ENCODE measurements at places on chromosomes 3 and 15.

- DNase-seq = no peak
Measured at GRCh38 chr15:61449186-61449702, 220.1 kb upstream of the RORA start.

- no peak for DNase-seq
Measured at GRCh38 chr3:166688665-166689064, 691.4 kb downstream of the ZBBX start.

DNA sequence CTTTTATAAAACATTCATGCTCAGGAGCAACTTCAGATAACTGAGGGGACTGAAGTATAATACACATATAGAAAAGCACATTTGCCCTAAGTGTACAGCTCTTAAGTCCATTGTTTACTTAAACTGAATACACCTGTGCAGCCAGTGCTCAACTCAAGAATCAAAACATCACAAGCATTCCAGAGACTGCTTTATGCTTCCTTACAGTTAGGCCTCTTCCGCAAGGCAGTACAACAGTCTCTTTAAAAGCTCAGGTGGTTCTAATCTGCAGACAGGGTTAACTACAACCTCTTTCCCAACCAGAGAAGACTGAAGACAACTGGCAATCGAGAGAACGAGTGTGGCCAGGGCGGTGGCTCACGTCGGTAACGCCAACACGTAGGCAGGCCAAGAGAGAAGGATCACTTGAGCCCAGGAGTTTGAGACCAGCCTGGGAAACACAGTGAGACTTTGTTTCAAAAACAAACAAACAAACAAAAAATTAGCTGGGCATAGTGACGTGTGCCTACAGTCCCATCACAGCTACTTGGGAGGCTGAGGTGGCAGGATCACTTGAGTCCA lies 16.9 kb downstream of the MCCC1 start:
- DNase-seq = no peak

- DNase-seq = no peak
Measured at GRCh38 chr15:33155691-33156420, 38.7 kb downstream of the FMN1 start.

DNA sequence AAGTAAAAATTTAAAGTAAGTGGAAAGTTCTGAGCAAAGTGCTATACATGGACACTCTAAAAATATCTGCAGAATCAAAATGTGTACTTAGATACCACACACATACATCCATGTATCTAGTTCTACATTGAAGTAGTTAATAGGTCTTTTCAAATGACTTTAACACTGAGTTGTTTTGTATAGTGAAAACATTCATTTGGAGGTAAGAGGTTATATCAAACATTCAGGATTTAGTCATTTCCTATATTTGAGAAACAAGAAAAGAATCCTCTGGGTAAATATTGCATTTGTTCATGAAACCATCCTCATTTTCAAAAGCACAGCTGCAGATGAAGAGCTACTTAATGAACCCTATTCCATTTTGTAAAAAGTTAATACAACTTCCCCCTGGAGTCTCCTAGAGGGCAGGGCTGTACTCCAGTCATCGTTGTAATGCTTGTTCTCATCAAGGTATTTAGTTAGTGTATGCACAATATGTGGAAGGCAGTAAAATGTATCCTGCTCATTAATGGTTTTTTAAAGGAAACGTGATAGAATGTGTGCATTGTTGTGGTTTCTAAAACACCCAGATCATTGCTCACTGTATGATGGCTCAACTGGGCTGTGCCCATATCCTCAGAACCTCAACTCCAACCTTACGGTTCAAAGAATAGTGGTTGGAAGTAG lies 26.2 kb downstream of the ARPP21 start:
- no peak for DNase-seq

DNA sequence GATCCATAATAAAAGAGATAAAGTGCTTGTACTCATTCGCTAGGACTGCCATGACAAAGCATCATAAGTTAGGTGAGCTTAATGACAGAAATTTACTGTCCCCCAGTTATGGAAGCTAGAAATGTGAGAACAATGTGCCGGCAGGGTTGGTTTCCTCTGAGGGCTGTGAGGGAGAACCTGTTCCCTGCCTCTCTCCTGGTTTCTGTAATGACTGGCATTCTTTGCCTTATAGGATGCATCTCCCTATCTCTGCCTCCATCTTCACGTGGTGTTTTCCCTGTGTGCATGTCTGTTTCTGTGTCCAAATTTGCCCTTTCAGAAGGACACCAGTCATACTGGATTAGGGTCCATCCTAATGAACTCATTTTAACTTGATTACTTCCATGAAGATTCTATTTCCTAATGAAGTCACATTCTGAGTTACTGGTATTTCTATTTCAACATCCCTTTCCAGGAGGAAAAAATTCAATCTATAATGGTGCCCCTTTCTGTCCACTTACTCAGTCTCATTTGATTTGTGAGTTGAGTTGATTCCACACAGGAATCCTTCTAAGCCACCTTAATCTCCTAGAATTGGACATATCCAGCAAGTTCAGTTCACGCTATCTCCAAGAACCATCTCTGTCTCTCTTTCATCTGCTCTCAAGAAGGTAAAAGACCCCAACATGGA lies 71.2 kb upstream of the LIPC start:
- no peak for DNase-seq

DNA sequence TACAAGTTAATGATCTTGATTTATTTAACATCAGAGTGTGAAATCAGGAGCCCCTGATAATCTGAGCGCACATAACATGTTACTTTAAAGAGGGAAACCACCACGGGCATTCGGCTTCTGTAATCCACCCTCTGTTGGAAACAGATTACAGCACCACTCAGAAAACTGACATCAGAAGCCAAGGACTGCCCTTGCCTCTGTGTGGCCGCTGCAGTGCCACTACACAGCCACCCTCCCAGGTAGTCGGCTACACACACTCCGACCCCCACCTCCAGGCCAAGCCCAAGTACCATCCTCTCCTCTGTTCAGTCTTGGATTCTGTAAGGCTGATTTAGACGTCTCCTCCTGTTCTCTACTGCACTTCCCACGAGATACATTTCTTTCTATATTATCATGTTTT lies 251.7 kb downstream of the GABRB3 start:
- DNase-seq = no peak

GRCh38 chr15:75641603-75642002 lies 1.6 kb upstream of the IMP3 start:
- DNase-seq = no peak

DNA sequence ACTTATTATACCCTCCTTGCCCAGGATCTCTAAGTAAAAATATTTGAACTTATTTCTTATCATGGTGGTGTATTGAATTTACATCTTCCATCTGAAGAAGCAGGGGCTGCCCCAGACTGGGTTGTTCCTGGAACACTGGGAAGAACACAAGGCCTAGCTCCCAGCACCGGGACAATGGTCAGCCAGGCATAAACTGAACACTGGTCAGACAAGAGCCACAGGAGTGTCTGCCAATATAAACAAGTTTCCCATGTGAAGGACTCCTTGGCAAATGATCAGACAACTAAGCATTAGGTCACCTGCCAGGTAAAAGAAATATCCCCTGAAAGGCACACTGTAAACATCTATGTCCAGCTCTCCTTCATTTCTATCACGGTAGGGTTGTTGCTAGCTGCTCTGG lies 172.4 kb downstream of the ATP8B4 start:
- no peak for DNase-seq

- DNase-seq = no peak
Measured at GRCh38 chr3:127431066-127431465, 143.2 kb upstream of the PRR20G start.

DNA sequence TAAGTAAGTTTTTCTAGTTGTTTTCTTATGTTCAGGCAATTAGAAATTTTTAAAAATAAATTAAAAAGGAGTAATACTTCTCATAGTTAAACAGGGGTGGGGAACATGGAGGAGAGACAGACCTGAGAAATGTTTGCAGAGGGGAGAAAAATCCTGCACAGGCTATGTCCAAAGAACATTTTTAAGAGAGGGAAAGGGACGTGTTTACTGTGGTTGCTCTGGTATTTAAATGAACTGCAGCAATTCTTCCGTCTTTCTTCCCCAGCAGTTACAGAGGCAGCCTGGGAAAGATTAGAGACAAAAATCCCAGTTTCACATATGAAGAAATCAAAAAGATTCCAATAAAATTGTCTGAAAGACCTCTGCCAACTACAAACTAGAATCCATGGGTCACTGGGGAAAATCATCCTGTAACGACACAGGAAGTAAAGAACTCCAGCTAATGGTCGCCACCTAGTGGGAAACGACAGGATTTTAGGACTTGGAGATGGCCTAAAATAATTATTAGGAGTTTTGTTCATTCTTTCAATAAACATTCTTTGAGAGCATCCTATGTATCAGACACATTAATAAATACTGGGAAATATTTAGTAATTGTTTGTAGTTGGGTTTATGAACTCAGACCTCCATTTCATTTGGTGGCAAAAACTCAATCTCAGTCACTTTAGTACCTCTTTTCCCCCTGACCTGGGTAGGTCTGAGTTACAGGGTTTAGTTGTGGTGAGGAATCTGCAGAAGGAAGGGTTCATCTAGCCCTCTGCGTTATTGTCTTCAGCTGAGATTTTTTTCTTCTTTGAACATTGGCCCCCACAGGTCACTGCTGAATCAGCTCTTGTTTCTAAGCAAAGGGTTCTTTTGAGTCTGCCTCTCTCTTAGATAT lies 69.9 kb upstream of the GOLIM4 start:
- DNase-seq = peak; percentile 60

- DNase-seq = peak; percentile 71
Measured at GRCh38 chr3:66386011-66386924, 114.6 kb downstream of the LRIG1 start.

GRCh38 chr3:44013967-44014366 lies 227.7 kb upstream of the TOPAZ1 start:
- no peak for DNase-seq

- DNase-seq = no peak
Measured at GRCh38 chr3:79414806-79415205, 353.0 kb downstream of the ROBO1 start.

DNA sequence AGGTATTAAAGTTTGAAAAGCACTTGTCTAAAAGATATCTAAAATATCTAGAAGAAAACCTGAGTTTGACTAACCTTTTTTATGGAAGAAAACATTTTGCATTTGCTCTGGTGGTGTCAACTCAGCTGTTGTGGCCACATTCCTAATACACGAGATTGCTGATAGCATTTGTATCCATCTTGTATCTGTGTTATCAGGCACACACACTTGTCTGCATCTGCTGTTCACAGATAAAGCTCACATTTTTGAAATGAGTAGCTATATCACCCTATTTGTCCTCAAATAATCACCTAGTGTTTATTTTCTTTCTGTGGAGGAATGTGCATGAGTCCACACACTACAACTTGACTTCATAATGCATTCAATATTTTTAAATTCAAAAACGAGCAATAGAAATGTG lies 632.3 kb upstream of the NR2F2 start:
- no peak for DNase-seq

DNA sequence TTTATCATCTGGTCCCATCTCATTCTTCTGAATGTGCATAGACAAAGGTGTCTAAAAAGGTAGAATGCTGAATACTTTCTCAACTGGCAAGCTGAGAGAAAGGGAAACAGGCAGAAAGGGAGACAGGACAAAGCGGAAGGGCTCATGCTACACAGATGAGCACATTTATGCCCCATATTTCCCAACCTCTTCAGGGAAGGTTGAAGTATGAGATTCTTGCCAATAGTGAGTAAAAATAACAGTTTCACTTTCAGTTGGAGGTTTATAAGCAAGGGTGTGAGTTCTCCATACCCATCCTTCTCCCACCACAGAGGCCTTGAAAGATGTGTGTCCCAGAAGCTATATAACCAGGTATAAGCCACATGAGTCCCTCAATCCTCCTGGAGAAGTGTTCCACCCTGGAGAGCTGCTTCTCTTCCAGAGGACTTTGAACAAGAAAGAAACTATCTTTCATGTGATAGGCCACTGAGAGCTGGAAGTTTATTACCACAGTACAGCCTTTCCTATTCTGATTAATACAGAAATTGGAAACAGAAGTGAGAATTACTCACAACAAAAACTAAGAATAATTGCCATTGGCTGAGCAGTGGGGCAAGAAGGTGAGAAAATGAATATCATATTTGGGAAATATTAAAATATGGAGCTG lies 709.4 kb upstream of the NR2F2 start:
- DNase-seq = no peak

- DNase-seq = no peak
Measured at GRCh38 chr3:185815391-185816282, 9.2 kb downstream of the IGF2BP2 start.

DNA sequence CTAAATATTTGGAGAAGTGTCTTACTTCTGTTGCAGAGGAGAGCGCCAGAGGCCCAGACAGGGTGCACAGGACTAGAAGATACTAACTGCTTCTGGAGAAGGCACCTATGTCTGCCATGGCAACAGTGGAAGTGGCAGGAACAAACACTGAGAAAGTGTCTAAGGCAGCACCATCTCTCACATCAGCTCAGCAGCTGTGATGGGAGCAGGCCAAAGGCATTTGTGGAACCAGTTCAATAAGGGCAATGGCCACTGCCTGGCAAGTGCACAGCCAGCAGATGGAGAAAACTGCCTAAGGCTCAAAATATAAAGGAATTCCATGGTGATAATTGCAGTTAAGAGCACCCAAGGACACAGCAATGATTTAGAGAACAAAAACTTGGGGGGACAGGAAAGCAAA lies 563.0 kb upstream of the CCDC54 start:
- DNase-seq = no peak

- DNase-seq = no peak
Measured at GRCh38 chr15:39301589-39301999, 279.3 kb upstream of the THBS1 start.

DNA sequence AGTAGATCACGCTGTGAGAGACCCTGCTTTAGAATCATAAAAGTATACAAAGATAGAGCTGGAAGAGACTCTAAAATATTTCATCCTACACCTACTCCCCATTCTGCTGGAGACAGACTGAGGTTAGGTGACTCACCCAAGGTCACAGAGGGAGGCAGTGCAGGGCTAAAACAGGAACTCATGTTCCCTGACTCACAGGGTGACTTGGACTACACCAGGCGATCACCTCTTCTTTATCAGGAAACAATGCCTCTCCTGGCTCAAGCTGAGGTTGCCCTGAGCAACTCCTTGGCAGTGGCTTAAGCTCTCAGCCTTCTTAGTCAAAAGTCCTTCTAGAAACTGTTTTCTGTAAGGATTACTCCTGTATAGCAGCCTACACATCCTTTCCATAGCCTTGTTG lies 26.4 kb upstream of the TNFAIP8L3 start:
- no peak for DNase-seq

DNA sequence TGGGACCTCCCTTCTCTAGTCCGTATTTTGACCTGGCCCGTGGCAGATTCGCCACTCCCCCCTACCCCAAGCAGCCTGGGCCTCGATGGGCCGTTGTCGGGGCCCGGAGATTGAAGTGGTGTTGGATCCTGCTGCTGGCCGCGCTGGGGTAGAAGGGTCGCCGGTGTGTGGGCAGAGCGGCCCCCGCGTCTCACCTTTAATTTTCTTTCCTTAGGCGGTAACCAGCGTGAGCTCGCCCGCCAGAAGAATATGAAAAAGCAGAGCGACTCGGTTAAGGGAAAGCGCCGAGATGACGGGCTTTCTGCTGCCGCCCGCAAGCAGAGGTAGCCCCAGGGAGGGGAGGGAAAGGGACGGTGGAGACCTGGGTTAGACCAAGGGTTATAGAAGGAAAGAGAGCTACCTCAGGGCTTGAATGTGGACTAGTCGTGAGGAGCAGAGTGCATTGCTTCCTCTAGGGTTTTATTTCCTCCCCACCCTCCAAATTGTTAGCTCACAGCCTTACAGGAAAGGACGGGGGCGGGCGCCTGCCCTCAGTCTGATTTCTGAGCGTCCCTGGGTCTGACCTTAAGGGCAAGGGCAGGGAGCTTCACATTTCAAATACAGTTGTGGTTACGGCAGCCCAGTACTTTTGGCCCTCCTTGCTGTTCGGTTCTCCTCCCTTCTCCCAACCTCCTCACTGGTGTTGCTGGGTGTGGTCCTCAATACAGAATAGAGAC lies 799 bp downstream of the SERF2 start:
- no peak for DNase-seq

GRCh38 chr15:32885713-32886112 lies 167.9 kb downstream of the GREM1 start:
- DNase-seq = no peak
